Fibroblast of the conjunctiva (primary cell): ENCODE measurements at places on chromosomes 7 and 10.
A peak's percentile ranks its signal among the peaks of the same experiment; 100 is the strongest.

DNA sequence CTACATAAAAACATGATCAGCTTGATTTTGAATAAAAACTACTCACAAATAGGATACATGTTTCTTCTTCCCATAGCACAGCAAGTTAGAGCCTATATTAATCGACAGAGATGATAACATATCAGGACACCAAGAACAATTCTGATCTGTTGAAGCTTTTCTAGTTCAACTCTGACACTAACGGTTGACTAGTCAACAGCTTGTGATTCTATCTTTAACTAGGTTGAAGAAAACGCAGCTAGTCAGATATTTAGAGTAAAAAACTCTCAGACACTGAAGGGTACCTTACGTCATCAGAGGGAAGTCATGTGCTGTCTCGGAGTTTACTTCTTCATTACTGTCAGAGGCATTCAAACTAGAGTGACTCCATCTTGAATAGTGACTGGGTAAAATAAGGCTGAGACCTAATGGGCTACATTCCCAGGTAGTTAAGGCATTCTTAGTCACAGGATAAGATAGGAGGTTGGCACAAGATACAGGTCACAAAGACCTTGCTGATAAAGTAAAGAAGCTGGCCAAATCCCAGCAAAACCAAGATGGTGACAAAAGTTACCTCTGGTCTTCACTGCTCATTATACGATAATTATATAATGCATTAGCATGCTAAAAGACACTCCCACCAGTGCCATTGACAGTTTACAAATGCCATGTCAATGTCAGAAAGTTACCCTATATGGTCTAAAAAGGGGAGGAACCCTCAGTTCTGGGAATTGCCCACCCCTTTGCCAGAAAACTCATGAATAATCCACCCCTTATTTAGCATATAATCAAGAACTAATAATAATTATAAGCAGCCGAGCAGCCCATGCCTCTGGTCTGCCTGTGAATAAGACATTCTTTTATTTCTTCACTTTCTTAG lies 21.3 kb downstream of the CCDC71L start:
- DNase-seq = no peak

DNA sequence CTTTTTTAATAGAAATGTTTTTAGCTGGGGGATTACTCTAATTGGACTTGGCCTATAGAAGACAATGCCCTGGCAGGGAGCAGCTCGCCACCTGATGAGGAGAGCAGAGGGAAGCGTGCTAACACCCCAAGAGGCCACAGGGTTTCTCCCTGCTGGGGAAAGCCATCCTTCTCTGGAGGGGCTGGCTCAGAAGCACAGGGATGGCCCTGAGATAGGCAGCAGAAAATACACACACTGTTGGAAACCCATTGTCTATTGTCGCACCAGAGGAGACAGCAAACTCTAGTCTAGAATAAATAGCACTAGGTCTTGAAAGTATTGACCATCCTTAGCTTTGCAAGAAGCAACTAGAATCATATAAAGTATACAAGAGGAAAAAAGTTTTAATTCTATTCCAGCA lies 5.4 kb downstream of the COBL start:
- no peak for DNase-seq

GRCh38 chr10:45179691-45180090 lies 135.7 kb downstream of the OR13A1 start:
- DNase-seq = no peak

GRCh38 chr7:155959894-155960293 lies 147.6 kb upstream of the SHH start:
- no peak for DNase-seq

GRCh38 chr7:2760098-2760889 lies 72.3 kb downstream of the AMZ1 start:
- no peak for DNase-seq

- no peak for DNase-seq
Observed at GRCh38 chr10:32538256-32538655, 92.3 kb downstream of the CCDC7 start.

DNA sequence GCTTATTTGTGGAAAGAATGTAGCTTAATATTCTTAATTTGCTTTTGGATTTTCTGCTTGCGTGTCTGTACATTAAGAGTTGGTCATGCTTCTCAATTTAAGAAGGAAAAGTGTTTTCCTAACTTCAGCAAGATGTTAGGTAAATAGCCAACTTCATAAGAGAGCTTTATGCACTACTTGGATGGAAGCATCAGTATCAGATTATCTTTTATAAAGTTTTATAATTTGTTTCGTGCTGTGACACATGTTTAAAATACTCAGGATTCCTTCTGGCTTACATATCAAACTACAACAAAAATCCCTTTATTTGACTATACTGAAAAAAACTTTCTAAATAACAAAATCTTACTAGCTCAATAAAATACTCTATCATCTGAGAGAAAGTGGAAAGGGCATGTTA lies 34.8 kb upstream of the AGR2 start:
- no peak for DNase-seq

- no peak for DNase-seq
Observed at GRCh38 chr10:99297033-99297432, 32.1 kb upstream of the CNNM1 start.

DNA sequence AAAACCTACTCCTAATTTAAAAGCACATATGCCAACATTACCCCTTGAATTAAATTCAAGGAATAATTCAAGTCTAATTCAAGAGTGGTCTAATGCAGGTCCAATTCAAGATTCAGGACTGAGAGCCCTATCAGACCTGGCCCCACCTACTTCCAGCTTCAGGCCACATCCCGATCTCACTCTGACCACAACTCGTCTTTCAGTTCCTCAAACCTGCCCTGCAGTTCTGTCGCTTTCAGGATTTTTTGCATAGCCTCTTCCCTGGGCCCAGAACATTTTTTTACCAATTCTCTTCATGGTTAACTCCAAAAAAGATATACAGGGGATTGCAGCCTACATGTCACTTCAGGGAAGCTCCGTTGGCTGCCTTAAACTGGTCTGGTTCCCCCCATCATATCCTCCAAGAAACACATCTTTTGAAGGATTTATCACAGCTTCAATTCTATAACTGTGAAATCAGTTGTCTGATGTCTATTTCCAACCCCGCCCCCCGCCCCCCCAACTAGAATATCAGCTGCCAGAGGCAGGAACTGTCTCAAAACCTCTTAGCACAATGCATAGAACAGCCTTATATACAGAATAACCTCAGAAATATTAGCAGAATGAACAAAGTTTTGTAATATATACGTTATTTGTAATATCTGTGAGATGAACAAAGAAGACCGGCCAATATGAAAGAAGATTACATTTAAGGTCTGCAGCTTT lies 20.8 kb downstream of the CCDC6 start:
- no peak for DNase-seq

DNA sequence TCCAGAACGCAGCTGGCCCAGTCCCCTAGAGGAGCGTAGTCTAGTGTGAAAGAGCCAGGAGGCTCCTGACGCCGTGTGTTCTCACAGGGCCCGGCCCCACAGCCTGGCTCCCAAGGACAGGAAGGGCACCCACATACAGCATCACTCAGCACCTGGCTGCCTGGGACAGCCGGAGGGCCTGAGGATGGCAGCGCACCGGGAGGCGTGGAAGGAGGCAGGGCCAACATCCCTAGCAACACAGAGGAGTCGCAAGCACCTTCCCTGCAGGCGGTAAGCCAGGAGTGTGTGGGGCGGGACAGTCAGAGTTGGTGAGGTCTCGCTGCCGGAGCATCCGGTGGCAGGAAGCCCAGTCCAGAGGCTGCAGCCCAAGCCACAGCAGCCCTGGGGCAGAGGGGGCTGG lies 125.8 kb downstream of the MAD1L1 start:
- no peak for DNase-seq

GRCh38 chr10:113948048-113948447 lies 93.6 kb downstream of the NHLRC2 start:
- no peak for DNase-seq

DNA sequence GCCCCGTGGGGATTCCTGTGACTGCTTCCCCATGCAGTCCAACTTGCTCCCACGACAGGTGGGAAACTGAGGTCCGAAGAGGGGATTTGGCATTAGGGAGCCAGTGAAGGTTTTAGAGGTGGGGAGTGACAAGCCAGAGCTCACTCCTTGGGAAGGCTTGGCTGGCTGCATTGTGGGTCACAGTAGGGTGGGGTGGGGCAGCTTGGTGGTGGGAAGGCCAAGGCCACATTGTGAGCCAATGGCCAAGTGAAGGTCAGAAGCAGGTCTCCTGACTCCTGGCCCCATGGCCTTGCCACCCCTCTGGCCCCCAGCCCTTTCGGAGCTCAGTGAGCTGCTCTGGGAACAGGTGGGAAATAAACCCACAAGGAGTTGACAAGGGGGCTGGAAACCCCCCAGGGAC lies 2.5 kb downstream of the C10orf105 start:
- DNase-seq = no peak

DNA sequence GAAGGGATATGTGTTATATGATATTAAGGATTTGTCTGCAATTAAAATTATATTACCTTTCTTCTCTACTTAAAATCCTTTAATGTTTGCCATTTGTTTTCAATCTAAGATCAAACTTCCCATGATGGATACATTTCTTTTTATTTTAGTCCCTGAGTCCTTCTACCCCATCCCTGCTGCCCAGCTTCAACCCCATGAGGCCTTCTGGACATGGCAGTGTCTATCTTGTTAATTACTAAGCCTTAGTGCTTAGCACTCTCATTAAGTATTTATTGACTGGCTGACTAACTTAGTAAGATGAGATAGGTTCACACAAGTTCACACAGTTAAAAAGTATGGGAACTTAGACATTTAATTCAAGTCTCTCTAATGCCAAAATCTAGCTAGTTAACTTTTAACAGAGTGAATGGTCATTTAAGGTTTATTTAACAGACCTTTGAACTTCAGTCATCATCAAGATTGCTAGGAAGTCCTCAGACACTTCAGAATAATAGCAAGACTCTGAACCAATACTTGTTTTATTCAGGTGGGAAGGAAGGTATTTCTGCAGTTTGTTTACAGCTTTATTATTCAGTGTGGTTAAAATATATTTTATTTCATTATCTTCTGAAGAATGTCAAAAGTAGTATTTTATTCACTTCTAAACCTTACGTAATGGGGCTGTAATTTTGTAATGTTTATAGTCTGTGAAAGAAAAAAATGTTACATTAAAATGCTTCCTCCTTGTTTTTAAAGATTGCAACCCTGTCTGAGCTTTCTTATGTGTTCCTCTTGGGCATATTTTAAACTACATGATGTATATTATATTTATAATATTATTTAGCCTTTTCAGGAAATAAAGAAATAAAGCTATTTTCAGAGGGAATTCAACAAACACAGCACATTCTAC lies 848.9 kb downstream of the REEP3 start:
- no peak for DNase-seq

DNA sequence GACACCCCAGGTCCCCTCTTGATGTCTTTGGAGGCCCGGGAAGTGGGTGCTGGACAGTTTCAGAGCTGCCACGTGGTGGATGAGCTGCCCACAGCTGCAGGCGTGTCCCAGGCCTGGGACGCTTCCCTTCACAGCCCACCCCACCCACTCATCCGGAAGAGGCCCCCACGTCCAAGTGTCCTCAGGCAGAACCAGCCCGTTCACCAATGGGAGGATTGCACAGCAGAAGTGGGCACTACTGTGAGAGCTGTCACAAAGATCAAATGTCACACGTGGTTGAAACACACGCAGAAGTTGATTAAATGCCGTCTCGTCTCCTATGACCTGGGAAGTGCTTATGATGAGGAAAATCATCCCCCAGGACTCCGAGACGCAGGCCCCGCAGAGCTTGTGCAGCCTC lies 52.9 kb downstream of the STK32C start:
- DNase-seq = no peak

GRCh38 chr7:76047305-76047810 lies 442 bp downstream of the STYXL1 start:
- no peak for DNase-seq

DNA sequence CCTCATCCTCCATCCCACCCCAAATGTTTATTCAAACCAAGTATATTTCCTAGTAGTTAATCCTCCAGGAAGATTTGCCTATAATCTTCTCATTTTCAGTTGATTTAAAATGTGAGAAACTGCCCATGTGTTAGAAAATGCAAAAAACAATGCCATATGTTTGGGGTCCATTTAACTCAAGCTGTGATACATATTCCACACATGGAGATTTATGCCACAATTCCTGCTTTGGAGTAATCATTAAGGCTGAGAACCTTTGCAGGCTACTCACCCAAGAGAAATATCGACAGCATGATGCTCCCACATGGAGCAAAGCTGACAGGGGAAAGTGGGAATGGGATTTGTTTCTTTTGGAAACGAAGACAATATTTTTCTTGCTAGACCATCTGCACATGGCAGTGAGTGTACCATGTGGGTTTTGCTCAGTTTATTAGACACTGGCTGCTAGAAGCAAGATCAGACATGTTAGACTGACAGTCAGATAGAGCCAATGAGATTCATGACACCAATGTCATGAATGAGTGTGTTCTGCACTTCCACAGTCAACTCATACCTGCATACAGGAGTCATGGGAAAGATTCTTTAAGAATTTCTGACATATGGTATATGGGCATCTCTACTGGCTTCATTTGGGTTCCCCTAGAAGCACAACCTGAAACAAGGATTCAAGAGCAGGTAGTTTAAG lies 3.4 kb upstream of the GRM8 start:
- DNase-seq = no peak

DNA sequence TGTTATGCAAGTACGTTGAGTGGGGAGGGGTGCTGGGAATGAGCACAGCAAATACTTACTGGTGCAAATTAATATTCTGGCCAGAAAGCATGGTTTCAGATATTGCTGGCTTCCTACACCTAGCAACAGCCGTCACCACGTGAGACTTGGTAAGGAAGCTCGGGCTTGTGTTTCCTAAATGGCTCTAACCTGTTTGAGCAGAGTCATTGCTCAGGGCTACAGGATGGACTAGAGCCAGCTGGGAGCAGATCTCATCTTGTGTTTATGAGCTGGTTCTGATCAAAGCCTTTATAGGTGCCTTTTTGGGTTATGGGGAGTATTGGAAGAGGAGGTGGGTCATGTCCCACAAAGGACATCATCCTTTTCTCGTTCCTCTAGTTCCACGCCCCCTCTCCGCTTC lies 200.3 kb downstream of the BUB3 start:
- DNase-seq = no peak

GRCh38 chr10:91164520-91165065 lies 55.9 kb upstream of the PCGF5 start:
- DNase-seq = no peak

DNA sequence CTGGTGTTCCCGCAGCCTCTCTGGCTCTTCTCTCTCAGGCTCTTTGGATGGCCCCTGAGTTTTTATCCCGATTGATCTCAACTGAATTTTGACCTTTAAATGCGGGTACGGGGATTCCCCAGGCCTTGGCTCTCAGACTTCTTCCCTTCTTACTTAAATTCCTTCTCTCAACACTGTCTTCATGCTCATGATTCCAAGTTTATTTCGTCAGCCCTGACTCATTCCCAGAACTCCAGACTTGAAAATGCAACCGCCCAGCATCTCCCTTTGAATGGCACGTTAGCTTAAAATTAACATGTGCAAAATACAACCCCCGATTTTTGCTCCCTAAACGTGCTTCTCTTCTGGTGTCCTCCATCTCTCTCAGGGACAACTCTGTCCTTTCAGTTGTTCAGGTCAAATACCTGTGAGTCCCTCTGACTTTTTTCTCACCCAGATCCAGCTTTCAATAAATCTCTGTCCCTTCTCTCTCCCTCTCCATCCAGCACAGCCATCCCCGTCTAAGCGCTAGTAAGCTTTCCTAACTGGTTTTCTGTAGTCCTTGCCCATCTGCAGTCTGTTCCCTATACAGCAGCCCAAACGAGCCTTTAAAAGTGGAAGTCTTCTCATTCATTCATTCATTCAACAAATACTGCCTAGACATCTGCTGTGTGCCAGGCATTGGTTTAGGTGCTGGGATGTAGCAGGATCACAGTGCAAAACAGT lies 7.1 kb downstream of the HECW1 start:
- DNase-seq = peak; percentile 38

- no peak for DNase-seq
Observed at GRCh38 chr7:77327932-77328628, 88.1 kb downstream of the GSAP start.
